ENCODE measurements at places on chromosomes 11 and 22.

DNA sequence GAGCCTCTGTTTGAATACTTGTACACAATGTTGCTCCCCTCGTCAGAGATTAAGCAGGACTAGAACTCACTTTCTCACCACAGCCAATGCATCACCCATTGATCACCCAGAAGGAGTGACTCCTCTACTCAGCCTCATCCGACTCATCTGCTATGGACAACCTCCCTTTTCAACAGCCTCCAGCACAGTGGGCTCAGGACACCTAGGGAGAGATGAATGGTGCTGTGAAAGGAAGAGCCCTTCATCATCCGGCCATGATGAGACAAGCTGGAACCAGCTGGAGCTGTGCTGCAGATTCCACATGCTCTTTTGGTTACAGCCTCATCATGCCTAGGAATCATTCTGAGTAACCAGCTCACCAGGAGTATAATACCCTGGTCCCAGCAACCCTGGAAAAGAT, 15.5 kb downstream of the C11orf91 start:
- no peak for DNase-seq

DNA sequence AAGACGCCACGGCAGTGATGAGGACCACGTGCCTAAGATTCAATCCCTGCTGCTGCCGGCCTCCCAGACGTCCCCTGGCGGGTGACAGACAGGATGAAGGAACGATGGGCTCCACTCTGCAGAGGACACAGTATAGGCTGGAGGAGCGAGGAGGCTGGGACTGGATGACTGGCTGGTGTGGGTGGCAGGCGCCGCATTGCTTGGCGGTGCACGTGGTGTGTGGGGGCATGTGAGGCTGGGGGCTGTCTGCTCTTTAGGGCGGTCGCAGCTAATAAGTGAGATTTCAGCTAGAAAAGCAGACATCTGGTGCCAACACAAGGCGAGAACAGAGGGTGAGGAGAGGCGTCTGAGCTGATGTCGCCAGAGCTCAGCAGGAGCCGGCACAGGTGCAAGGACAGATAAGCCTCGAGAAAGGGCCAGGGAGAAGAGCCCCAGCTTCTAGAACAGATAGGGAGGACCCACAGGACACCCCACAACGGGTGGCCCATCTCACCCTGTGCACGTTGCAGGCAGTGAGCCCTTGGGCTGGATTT, 33.2 kb downstream of the TSPAN4 start:
- no peak for DNase-seq

DNA sequence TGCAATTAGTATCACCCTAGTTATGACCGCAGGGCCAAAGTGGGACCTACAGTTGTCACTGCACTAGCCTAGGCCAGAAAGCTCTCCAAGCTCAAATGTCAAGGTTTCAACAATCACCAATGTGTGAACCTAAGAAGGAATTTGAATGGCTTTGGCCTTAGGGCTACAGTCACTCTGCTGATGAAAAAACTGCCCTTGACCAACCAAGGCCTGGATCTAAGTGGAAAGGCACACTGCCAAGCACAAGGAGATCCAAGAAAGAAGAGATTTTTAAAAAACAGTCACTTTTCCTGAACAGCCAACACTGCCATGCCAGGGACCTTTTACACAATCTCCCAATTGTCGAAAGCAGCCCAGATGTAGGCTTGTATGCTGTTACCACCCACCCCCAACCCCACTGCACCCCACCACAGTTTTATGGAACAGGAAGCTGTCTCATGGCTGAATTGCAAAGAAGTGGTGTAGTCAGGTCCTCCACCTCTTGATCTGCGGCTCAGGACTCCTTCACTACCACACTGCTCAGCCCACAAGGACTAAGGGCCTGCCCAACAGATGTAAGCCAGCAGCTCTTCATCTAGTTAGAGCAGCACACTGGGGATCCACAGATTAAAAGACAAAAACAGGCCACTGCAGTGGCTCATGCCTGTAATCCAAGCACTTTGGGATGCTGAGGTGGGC, 32.9 kb downstream of the SMCO4 start:
- DNase-seq: no peak

- no peak for DNase-seq
Observed at GRCh38 chr11:130431801-130432200, 3.4 kb upstream of the ADAMTS8 start.

- DNase-seq: no peak
Observed at GRCh38 chr11:76302996-76303395, 77.9 kb downstream of the THAP12 start.
